ENCODE measurements at places on chromosomes 11 and 22. TPM values are rescaled to one million over a fixed set of nuclear protein-coding genes. Genes with fewer than 3 reads are reported as not detected.

- ATAC-seq, result no peak
Observed at GRCh38 chr11:128737704-128738103, 43.8 kb downstream of the FLI1 start.

DNA sequence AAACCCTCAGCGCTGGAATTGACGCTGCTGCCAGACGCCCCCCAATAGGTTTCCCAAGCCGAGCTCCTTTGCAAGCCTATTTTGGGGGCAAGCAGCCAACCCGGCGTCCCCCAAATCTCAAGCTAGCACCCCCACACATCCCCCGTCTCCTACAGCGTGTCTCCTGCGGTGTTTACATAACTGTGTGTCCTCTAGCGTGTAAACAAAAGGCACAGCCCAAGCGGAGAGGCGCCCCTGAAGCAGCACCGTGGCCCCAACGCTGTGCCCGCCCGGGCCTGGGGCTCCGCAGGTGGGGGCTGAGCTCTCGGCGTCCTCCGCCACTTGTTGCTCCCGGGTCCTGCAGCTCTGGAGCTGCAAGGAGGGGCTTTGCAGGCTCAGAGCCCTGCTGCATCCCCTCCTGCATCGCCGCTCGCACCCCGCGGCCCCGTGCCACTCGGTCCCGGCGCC, 1.6 kb downstream of the CADM1 start:
- no peak for ATAC-seq

PARVB gene
- 6.7 TPM for total RNA-seq

GRCh38 chr11:75813124-75813523, 1.9 kb upstream of the UVRAG start:
- ATAC-seq, result no peak

NUMA1 gene
- 117 TPM for total RNA-seq

MISFA gene
- total RNA-seq, result 2.6 TPM

DNA sequence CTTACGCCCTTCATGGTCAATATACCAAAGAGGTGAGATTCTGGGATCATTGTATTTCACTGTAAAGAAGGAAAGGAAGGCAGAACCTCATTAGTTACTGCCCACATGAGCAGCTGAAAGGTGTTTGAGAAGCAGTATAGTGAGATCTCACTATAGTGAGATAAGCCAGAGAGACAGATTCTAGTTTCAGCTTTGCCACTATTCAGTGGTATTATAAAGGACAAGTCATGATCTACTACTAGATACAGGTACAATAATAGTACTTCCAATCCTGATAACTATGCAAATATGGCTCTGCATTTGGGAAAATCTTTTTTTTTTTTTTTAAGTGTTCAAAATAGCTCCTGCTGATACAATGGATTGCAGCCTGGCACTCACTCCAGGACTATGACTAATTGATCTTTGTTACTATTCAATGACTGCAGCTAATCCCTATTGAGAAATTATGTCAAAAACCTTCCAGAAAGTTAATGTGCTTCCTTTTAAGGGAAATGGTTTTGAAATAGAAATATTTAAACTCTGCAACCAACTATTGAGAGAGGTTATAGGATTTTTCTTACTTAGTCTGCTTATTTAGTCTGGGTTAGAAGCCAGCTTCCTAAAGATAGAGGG, 8.3 kb upstream of the DLAT start:
- ATAC-seq, result peak; percentile 73

DNA sequence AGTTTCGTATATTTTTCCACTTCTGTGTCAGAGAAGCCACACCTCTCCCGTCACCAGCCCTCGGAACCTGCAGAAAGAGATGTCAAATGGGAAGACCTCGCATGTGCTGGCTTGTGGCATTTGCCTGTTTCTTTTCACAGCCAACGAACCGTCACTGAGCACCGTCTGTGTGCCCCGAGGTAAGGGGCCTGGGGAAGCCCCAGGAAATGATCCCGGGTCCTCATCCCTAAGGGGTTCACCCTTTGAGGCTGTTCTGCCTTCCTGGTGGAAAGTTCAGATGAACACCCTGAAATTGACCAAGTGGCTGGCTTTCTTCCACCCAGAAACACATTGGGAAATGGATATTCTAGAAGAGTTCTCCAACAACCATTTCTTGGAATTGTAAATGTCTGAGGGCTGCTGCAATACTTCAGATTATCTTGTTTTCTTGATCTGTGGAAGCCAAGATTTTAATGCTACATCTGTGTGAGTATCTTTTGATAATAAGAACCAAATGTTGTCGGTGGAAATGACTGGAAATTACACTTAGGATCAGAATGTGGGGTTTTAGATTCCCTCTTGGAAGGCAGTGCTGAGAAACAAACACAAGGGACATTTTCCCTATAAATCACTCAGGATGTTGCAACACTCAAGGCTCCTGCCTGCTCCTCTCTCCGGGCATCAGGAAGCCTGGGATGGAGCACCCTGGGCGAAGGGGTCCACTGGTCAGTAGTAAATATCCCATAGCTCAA, 37.6 kb downstream of the RIBC2 start:
- ATAC-seq, result no peak

DNA sequence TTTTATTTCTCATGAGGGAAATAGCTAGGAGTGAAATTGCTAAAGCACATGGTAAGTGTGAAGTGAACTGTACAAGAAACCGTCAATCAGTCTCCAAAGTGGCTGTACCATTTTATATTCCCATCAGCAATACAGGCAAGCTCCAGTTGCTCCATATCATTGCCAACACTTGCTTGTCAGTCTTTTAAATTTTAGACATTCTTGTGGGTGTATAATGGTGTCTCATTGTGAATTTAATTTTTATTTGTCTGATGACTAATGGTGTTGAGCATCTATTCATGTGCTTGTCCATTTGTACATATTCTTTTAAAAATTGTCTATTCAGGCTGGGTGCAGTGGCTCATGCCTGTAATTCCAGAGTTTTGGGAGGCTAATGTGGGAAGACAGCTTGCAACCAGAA, 34.1 kb upstream of the SMCO4 start:
- ATAC-seq, result no peak

GRCh38 chr11:30143098-30143705, 87.6 kb upstream of the FSHB start:
- no peak for ATAC-seq

DNA sequence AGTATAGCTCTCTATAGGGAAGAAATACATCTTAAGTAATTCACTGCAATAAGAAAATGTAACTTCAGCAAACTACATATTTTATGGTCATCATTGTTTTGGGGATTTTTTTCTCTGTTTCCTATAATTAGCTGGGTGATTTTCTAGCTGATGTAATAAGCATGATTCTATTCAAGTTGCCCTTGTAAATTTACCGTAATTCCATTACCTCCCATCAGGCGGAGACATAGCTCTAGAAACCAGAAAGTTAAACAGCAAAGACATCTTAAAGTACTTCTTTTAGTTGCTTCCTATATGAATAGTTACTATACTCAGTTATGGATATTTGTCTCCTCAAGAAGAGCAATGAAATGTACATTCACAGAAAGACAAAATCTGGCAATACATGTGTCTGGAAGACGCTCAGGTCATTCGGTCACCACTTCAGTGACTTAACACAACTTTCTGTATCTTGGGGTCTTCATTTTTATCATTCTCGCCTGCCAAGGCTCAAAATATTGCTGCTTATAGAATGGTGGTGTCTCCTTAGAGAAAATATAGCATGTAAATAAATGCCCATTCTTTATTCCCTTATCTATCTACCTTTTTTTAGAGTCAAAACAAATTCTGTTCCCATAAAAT, 239.9 kb upstream of the ZC3H12C start:
- ATAC-seq, result peak; percentile 38

DNA sequence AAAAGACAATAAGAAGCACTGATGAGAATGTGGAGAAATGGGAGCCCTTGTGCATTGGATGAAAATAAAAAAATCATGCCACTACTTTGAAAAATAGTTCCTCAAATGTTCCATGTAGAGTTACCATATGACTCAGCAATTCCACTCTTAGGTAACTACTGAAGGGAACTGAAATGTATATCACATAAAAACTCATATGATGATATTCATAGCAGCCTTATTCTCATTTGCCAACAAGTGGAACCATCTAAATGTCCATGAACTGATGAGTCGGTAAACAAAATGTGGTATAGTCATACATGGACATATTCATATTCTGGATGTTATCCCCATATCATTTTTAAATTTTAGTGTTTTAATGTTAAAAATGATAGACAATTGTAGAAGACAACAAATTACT, 3.5 kb downstream of the KRTAP5-9 start:
- ATAC-seq, result no peak

- no peak for ATAC-seq
Observed at GRCh38 chr11:131656839-131657211, 286.4 kb downstream of the NTM start.

DNA sequence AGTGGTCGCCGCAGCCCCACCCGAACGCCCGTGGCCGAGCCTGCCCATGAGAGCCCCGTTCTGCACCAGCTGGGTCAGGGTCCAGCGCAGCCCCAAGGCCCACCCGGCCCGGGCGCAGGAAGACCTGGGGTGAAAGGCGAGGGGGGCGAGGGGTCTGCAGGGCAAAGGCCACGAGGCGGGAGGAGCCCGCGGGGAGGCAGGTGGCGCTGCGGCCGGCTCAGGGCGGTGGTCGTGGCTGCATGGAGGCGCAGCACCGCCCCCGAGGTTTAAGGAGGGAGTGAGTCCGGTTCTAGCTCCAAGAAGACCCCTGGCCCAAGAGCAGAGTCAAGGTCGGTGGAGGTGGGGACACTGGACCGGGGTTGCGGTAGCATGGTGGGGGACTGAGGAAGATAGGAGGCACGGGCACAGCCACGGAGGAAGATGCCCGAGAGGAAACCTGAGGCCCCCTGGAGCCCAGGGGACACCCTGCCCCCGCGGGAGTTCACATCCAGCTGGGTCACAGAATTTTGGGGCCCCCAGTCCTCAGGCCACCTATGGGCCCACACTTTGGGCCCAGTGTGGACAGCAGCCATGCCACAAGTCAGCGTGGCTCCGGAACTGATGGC, 514 bp upstream of the HDAC10 start:
- ATAC-seq, result no peak

DNA sequence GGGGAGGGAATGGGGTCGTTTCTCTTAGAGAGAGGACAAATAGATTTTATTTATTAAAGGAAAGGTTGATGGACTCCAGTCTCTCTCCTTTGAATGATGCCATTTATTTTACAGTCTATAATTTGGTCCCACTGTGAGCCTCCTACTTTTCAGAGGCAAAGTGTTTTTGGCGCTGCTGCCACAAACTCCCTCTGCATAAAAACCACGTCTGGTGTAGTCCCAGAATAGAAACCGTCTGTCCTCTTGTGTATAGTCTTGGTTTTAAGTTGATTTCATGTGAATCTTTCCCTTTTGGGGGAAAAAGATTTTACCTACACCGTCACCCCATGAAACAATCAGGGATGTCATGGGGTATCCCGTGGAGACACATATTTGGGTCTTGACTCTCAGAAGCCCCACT, 143.6 kb upstream of the SEZ6L start:
- no peak for ATAC-seq

DNA sequence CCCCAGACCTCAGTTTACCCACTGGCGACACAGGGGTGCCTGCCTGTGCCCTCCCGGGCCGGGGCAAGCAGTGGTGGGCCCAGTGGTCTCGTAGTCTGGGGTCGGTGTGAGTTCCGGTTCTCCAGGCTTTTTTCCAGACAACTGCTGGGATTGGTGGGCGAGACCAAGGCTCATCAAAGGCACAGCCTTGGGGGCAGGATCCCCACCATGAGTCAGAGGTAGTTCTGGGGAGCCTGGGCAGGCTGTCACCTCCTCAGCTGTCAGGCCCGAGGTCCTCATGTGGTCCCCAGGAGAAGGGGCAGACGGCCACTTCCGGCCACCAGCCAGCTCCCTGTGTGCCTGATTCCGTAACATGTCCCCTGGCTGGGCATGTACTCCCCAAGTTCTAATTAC, 827 bp upstream of the MUC2 start:
- no peak for ATAC-seq

GRCh38 chr11:94734563-94735275, 33.4 kb upstream of the AMOTL1 start:
- ATAC-seq, result no peak

- no peak for ATAC-seq
Observed at GRCh38 chr11:126205359-126205758, 6.1 kb downstream of the RPUSD4 start.

GRCh38 chr11:110272919-110273318, 23.5 kb downstream of the RDX start:
- no peak for ATAC-seq

CDC42EP2 gene
- 0.92 TPM for total RNA-seq

DNA sequence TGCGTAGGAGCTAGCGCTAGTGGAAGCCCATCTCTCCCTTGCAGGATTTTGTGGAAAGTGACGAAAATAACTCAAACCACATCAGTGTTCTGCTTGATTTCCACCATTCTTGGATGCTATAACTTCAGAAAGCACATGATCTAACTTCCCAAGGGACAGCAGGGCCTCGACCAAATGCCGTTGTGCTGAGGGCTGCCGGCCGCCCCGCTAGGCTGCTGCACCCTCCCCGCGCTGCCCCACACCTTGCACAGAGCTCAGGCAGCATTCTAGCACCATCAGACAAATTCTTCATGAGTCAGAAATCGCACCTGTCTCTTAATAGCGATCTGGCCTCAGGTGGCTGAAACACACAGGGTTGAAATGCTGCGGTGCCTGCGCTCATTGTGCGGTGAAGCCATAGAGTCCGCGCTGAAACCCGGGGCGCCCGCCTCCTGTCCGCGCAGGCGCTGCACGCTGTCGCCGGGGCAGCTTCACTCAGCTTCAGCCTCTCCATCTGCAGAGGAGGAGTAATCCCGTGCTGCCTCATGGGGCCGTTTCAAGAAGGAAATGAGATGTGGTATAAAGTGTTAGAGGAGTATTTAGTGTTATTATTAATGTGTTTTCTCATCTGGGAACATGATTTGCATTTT, 59.2 kb upstream of the B3GAT1 start:
- ATAC-seq, result no peak

RHOD gene
- 161 TPM for total RNA-seq

TMPRSS13 gene
- 29.9 TPM for total RNA-seq

DNA sequence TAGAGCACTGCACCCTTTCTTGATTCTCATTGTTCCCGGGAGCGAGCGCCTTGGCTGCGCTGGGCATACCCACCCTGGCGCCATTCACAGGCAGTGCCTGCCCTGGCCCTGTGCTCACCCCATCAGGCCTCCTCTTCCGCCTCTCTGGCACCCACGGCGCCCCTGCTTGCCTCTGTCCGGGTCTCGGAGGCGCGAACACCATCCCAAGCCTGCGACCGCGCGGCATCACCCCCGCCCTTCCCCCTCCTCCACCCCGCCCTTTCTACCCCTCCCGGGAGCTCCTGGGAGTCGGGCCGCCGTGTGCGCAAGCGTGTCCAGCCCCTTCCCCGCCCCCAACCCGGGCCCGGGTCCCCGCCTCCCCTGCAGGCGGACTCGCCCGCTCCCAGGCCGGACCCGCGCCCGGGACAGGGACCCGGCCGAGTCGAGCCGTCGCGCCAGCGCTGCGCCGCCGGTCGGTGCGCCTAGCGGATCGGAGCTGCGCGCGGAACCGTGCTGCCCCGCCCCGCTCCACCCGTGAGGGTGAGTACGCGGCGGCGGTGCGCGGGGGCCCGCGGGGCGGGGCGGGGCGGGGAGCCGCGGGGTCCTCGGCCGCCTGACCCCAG, at the start of gene ST3GAL4:
ST3GAL4 (plus strand) TSS at position 363 of the 602 bp plus-strand sequence. CDS start 50,470 bp downstream, outside the sequence.
- peak; percentile 39 for ATAC-seq

GRCh38 chr11:89321401-89321800, 143.7 kb downstream of the TYR start:
- peak; percentile 48 for ATAC-seq

Data from esophagus mucosa (tissue), 1 donor.